Common myeloid progenitor, CD34-positive (primary cell): ENCODE measurements at places on chromosomes 5 and 9.

GRCh38 chr5:32531885-32532520 is 53.4 kb upstream of the SUB1 start:
- DNase-seq: no peak

GRCh38 chr9:85112391-85112790 is 442.9 kb downstream of the NTRK2 start:
- DNase-seq: no peak

GRCh38 chr5:151016700-151017099 is 3.7 kb upstream of the GPX3 start:
- DNase-seq: no peak

- no peak for DNase-seq
Observed at GRCh38 chr5:19531374-19531952, 456.5 kb downstream of the CDH18 start.

- DNase-seq: no peak
Observed at GRCh38 chr9:96141666-96142065, 160.3 kb downstream of the HSD17B3 start.
